Frontal cortex (tissue), 4 donors: ENCODE measurements at places on chromosomes 2 and 18. TPM values are rescaled to one million over a fixed set of nuclear protein-coding genes. Genes with fewer than 3 reads are reported as not detected.

DNA sequence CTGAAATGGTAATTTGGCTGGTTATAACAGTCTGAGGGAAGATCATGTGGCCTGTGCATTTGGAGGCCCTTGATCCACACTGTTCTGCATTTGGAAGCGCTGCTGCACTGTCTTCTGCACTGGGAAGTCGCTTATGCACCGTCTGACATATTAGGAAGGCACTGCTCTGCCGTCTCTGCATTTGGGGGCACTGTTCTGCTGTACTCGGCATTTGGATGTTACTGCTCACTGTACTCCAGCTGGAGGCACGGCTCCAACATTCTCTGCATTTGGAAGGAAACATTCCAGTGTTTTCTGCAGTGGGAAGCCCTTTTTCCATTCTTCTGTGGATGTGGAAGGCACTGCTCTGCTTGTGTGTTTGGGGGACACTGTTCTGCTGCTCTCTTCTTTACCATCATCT lies 9.6 kb upstream of the PROM2 start:
- DNase-seq = no peak

GRCh38 chr2:152433289-152433688 lies 98.3 kb downstream of the FMNL2 start:
- DNase-seq = no peak

GRCh38 chr2:217887841-217888701 lies 114.7 kb downstream of the TNS1 start:
- no peak for DNase-seq

DNA sequence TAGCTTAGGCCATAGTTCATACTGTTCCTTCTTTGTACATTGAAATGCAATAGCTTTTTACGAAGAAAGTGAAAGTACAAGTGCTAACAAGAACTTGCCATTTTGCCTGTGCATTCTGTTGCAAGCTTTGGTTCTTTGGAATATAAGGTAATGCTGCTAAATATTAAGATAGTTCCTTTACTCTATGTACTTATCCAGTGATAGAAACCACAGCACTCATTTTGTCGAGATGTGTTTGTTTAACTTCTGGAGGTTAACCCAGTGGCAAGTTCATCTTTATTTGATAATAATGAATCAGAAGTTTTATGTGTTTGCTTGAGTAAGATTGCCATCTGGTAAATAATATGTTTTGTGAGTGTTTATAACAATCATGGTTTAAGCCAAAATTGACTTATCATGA lies 373.1 kb upstream of the FANCL start:
- DNase-seq = no peak

DNA sequence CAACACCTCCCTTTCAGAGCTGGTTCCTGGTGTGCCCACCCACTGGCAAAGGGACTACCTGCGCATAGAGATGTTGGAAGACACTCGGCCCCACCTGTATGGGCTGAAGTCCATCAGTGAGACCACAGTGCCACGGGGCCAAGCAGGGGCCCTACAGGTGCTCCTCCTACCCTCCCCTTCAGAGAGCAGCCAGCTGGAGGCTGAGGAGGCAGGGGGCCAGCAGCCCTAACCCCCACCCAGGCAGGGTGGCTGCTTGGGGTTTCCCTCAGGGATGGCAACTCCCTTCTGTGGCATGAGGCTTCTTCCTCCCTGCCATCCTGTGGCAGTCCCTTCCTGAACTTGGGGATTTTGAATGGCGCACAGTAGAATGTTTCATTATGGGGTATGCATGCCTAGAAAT lies 125.3 kb downstream of the NCK2 start:
- DNase-seq = no peak

GRCh38 chr2:219878516-219878915 lies 251.1 kb downstream of the SLC4A3 start:
- DNase-seq = no peak

DNA sequence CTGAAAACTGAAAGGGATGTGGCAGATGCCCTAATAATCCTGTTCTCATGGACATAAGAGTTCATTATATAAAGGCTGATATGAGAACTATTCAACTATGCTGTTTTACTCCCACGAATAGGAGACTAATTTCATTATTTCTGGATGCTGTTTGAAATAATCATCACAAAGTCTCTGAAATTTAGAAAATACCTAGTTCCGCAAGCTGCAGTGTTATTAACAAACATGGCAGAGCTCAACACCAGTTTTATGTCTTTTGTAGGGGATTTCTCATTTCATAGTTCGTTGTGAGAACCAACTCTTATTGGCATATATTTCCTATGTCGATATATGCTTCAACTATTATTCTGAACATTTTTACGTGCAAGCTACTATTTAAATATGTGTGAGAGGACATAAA lies 200.3 kb upstream of the SLC8A1 start:
- DNase-seq = no peak

DNA sequence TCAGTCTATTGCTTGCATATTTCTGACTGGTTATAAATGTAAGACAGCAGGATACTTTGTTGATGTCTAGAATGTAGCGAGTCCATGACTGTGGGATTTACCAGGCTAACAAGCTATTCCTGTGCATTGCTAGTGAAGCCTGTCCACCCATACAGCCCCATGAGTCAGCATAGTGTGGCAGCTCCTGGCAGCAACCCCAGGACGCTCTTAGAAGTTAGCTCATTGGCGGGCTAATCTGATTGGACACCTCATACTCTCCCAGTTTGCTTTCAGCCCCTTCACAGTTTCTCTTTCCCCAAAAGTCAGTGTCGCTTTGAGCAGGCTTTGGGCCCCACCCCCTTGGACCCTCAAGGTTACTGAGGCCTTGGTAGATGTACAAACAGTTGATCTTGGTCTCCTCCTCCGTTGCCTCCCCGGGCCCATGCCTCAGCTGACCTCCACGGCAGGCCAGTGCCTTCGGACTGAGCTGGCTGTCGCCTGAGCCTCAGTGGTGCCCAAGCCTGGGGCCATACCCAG lies 48.0 kb downstream of the COA5 start:
- peak; percentile 38 for DNase-seq

DNA sequence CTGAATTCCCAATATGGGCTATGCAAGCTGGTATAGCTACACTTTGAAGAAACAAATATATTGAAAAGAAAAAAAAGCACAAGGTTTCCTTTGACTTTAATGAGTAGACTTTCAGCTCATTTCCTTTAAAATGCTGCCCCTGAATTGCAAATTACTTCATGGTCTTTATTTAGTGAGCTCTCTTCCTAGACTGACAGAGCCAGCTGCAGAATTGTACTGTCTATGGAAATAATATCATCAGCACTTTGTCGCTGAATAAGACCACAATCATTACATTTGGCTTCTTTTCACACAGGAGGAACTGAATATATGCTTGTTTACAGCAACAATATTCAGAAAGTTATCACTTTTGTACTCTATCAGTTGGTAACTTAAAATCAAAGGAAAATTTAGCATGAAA lies 41.7 kb downstream of the ARL5A start:
- no peak for DNase-seq

DNA sequence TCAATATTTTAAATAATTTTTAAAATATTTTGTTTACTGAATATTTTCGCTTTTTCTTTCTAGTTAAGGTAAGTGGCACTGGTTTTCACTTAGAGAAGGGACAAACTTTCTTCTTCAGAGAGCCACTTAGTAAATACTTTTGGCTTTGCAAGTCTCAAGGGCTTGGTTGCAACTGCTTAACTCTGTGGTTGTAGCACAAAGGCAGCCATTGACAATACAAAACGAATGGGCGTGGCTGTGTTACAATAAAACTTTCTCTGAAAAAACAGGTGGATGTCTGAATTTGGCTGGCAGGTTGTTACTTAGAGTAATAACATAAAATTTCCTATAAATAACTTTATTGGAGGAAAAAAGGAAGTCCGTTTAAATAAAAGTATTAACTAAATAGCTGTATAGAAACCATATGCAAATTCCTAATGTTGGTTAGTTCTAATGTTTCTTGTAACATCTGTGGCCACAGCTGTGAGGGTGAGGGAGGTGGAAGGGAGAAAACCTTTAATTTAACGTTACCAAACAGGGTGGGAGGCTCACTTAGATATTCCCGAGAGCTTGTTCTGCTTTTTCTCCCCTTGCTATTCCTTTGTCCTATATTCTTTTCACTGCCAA lies 62.4 kb upstream of the TNP1 start:
- DNase-seq = no peak

GRCh38 chr2:2563309-2563860 lies 232.3 kb upstream of the MYT1L start:
- no peak for DNase-seq

DNA sequence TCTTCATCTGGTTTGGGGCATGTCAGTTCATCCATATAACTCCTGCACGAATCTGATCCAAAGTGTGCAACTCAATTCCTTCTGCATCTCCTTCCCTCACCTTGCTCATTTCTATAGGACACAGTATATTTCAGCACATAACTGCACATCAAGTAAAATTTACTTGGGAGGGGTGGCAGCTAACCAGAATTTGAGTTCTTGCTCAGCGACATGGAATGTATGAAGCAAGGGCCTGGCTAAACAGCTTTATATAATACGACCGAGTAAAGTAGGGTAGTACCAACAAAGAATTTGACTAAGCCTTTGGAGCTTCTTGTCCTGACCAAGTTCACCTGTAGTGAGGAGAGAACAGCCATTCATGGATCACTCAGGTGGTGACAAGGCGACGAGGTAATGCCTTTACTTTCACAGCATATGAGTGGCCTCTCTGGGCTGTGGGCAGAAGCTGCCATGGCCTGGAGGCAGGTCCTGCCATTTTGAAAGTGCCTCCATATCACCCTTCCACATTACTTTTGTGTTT lies 570.2 kb upstream of the TNP1 start:
- no peak for DNase-seq

GRCh38 chr2:188623995-188624643 lies 332.4 kb downstream of the GULP1 start:
- no peak for DNase-seq

- no peak for DNase-seq
Observed at GRCh38 chr2:235148201-235149170, 196.7 kb downstream of the SH3BP4 start.

- DNase-seq = no peak
Observed at GRCh38 chr2:188024811-188025210, 266.9 kb upstream of the GULP1 start.

DNA sequence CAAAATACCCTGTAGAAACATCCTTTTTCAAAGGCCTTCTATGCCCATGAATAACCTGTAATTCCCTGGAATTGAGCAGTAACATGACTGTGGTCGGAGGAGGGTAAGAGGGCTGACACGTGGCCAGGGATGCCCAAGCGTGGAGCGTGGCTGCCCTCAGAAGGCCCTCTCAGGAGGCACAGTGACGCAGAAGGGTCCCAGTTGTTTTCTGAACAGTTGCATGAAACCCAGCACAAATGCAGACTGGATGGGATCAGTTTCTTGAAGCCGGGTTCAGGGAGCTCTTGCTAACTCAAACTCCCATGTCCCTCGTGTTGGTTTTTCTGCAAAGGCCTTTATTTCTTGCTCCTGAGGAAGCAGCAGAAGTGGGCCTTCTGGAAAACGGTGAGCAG lies 237.0 kb downstream of the ALPK2 start:
- DNase-seq = no peak

- no peak for DNase-seq
Observed at GRCh38 chr2:188628989-188629752, 337.5 kb downstream of the GULP1 start.

DNA sequence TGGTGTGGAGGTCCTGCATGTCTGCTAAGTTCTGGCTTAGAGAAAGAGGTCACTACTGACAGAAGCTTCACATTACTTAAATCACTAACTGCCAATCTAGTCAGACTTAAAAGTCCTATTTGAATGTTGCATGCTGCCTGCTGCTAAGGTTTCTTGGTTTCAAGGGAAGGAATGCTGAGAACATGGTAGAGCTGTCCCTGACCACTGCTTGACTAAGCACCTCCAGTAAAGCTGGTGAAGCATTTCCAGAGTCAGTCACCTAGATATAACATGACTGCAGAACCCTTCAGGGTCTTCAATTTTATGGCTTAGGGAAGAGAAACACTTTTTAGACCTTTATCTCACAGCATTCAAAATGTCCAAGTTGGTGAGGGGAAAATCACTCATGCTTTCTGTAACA lies 2178.3 kb upstream of the PIK3C3 start:
- DNase-seq = no peak

GRCh38 chr2:3200420-3200939 lies 177.1 kb downstream of the EIPR1 start:
- DNase-seq = no peak

DNA sequence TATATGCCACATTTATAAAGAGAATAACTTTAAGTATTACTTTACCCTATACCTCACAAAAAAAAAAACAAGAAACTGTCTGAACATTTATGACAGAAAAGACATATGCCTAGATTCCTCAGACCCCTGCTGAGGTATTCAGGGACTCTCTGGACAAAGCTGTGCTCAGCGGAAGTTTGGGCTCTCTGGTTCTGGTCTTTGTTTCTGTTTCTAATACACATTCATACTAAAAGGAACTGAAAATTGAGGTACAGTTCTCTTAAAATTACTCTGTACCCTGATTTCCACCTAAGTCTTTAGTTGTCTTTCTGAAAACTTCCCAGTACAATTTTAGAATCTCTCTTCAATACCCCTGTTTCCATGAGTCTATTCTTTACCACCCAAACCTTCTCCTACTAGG lies 160.3 kb downstream of the IKZF2 start:
- DNase-seq = no peak

GRCh38 chr18:14117606-14118005 lies 14.6 kb downstream of the ZNF519 start:
- no peak for DNase-seq

DNA sequence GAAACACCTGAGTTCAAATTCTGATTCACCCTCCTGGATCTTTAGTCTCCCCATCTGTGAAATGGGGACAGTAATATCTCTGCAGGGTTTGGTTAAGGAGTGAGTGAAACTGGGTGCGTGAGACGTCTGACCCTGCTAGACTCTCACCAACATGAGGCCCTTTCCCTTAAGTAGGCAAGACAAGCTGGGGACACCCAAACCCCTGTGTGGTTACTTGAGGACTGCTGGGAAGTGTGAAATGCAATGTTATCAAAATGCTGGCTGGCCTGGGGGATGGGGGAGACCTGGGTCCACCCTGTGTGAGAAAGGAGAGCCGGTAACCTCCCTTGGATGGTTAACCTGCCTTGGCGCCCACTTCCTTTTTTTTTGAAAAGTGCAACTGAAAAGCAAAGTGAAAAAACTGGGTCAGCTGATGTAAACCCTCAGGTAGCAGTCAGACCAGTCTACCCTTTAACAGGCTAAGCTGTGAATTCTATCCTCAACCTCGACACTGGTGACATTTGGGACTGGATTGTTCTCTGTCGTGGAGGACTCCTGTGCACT lies 82.3 kb downstream of the INPP5D start:
- DNase-seq = no peak

GRCh38 chr2:112488201-112488600 lies 6.2 kb downstream of the TTL start:
- no peak for DNase-seq

- DNase-seq = no peak
Observed at GRCh38 chr2:10192392-10193015, 70.0 kb downstream of the RRM2 start.

The GPR45 gene
- total RNA-seq = 0.82 TPM

The SKA1 gene
- 2.0 TPM for total RNA-seq

The FAP gene
- total RNA-seq = 2.4 TPM

The ADRA2B gene
- under 0.01 TPM for total RNA-seq

The TRIM54 gene
- not detected for total RNA-seq

The NT5C1B gene
- total RNA-seq = not detected

The NGEF gene
- 50.1 TPM for total RNA-seq

The SGPP2 gene
- total RNA-seq = 0.82 TPM
